Peyer's patch (tissue), 4 donors: ENCODE measurements at places on chromosomes 3 and 15.

- H3K27me3 ChIP-seq = no peaks in the 10 kb centered on the region
- no peak overlapping the region for H3K27ac ChIP-seq
- H3K4me3 ChIP-seq = no peak overlapping the region
- no peak for DNase-seq
These were observed 1.8 kb upstream of the LSG1 start for GRCh38 chr3:194673761-194674160.

DNA sequence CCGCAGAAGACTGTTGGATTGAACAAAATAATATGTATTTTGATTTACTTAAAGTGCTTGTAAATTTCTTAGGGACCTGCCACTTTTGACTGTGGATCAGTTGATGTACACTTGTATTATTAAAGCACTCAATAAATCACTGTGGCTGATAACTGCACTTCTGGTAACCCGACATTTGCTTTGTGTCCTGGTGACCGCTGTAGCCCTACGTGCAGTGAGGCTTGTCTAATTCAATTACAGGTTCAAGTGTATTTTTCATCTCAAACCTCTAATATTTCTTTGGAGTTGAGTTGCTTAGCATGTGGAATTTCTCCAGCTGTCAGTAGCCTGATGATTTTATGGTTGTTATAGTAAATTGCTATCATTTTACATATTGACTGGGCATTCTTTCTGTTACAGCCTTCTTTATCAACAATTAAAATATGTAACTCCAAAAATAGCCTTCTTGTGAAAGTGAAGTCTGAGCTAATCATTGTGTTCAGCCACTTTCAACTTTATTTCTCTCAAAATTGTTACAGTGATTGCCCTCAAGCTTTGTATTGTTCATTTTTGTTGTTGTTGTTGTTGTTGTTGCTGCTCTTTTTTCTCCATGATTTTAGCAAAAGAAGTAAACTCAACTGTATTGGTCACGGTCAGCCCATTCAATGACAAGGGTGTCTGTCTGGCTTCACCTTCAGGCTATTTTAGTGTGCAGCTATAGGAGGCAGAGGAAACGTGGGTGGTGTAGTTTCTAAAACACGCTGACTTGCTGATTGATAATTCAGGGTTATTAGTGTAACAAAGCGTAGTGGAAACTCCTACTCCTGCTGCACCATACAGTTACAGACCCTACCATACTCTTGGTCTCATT is 215.1 kb upstream of the UBE2E1 start:
- no peaks in the 10 kb centered on the region for H3K4me1 ChIP-seq
- no peak overlapping the region for H3K27ac ChIP-seq
- no peak for DNase-seq
- no peaks in the 10 kb centered on the region for H3K27me3 ChIP-seq
- no peaks in the 10 kb centered on the region for H3K36me3 ChIP-seq

- H3K27ac ChIP-seq = no peak overlapping the region
- H3K27me3 ChIP-seq = no peaks in the 10 kb centered on the region
- DNase-seq = no peak
- H3K4me3 ChIP-seq = no peak overlapping the region
These were observed 20.2 kb upstream of the PPM1L start for GRCh38 chr3:160735826-160736225.

- peak; percentile 52 for DNase-seq
- H3K27me3 ChIP-seq = no peaks in the 10 kb centered on the region
- no peaks in the 10 kb centered on the region for H3K4me1 ChIP-seq
- H3K36me3 ChIP-seq = no peaks in the 10 kb centered on the region
- no peak overlapping the region for H3K4me3 ChIP-seq
- no peak overlapping the region for H3K27ac ChIP-seq
These were observed 296.8 kb downstream of the DOCK3 start for GRCh38 chr3:50971487-50971924.

DNA sequence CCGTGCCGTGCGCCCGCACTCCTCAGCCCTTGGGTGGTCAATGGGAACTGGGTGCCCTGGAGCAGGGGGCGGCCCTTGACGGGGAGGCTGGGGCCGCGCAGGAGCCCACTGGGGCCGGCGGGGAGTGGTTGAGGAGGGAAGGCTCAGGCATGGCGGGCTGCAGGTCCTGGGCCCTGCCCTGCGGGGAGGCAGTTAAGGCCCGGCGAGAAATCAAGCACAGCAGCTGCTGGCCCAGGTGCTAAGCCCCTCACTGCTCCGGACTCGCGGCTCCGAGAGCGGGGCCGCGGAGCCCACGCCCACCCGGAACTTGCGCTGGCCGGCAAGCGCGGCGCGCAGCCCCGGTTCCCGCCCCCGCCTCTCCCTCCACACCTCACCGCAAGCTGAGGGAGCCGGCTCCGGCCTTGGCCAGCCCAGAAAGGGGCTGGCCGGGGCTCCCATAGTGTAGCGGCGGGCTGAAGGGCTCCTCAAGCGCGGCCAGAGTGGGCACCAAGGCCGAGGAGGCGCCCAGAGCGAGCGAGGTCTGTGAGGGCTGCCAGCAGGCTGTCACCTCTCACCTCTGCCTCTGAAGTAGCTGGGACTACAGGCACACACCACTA is 7.8 kb downstream of the GP9 start:
- no peaks in the 10 kb centered on the region for H3K4me1 ChIP-seq
- peak overlapping the region; percentile 48 for H3K4me3 ChIP-seq
- H3K27me3 ChIP-seq = no peaks in the 10 kb centered on the region
- no peaks in the 10 kb centered on the region for H3K36me3 ChIP-seq

GRCh38 chr15:34070003-34070402 is 31.0 kb upstream of the AVEN start:
- H3K27ac ChIP-seq = no peak overlapping the region
- no peaks in the 10 kb centered on the region for H3K36me3 ChIP-seq
- no peaks in the 10 kb centered on the region for H3K4me1 ChIP-seq
- H3K27me3 ChIP-seq = no peaks in the 10 kb centered on the region
- DNase-seq = no peak
- H3K4me3 ChIP-seq = no peak overlapping the region

DNA sequence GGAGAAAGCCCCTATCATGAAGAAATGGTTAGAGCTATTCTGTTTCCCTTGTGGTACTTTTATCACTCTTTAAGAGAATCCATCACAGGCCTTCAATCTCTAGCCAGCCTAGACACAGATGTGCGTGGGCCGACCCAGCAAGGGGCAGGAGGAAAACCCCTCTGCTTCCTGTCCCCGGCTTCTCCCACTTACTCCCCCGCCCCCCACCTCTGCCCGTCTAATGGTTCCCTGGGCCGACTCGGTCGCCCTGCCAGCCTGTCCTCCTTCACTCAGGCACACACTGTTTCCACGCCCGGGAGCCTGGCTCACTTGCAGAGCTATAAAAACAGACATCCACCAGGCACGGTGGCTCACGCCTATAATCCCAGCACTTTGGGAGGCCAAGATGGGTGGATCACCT is 58.3 kb upstream of the TFRC start:
- no peak overlapping the region for H3K27ac ChIP-seq
- no peak overlapping the region for H3K4me3 ChIP-seq
- no peaks in the 10 kb centered on the region for H3K36me3 ChIP-seq
- DNase-seq = no peak

DNA sequence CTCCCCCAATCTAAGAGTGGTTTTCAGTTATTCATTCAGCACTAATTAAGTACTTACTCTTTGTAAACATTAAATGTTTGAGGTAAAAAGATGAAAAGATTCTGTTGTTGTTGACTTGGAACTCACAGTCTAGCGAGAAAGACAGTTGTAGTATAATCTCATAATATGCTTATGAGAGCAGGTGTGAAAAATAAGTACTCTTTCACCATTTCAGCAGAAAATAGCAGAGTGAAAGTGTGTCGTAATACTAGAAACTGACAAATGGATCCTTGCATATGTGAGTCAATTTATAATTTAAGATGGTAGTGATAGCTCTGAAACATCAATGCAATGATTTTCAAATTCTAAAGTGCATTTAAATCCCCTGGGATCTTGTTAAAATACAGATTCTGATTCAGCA is 618.8 kb upstream of the CCDC54 start:
- no peaks in the 10 kb centered on the region for H3K36me3 ChIP-seq
- no peaks in the 10 kb centered on the region for H3K27me3 ChIP-seq
- no peak for DNase-seq
- H3K27ac ChIP-seq = no peak overlapping the region

DNA sequence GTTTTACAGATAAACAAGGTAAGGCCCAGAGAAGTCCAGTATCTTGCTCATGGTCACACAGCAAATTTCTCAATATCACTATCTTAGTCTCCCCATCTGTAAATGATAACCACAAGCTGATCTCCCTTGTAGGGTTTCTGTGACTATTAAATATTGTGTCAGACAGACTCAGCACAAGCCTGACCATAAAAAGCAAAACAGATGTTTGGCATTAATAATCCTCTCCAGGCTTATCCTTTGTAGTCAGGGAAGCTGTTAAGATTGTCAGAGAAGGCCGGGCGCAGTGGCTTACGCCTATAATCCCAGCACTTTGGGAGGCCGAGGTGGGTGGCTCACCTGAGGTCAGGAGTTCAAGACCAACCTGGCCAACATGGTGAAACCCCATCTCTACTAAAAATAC is 173.2 kb upstream of the PRICKLE2 start:
- H3K4me3 ChIP-seq = no peak overlapping the region
- peak overlapping the region; percentile 47 for H3K27ac ChIP-seq
- no peaks in the 10 kb centered on the region for H3K36me3 ChIP-seq
- DNase-seq = no peak

DNA sequence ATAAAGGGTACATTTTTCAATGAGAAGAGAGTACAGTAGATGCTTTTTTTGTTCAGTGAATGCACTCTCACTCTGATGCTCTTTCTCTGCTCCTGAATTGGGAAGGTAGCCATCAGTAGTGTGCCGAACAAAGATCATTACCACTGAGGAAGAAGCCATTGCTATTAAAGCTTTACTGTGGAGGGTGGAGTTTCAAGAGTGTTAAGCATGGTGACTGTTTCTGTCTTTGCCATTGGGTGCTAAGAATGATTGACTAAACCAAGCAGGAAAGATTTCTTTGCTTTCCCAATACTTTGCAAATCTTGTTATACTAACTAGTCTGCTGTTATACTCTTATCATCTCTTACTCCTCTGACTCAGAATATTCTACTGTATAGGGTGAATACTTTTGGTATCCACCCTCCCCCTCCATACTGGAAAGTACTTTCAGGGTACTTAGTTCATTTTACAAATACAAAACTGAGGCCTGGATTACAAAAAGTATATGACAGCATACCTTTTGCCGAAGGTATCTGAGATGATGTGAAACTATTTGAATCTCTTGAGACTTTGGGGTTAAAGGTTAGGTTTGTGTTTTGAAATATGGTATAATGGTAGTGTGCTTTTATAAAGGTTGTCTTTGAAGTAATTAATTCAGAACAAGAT is 1.7 kb downstream of the RAB11A start:
- H3K4me1 ChIP-seq = no peaks in the 10 kb centered on the region
- peaks cover 11% of the 10 kb centered on the region for H3K36me3 ChIP-seq
- no peak for DNase-seq
- peak overlapping the region; percentile 89 for H3K4me3 ChIP-seq
